Stimulated activated CD8-positive, alpha-beta memory T cell treated with anti-CD3 and anti-CD28 coated beads, Interleukin-4, amount 100 ng/mL, for 4 hours (primary cell): ENCODE measurements at places on chromosomes 1 and 21.
A peak's percentile ranks its signal among the peaks of the same experiment; 100 is the strongest.

GRCh38 chr1:166391279-166392066 is 224.7 kb upstream of the FAM78B start:
- no peak for DNase-seq

DNA sequence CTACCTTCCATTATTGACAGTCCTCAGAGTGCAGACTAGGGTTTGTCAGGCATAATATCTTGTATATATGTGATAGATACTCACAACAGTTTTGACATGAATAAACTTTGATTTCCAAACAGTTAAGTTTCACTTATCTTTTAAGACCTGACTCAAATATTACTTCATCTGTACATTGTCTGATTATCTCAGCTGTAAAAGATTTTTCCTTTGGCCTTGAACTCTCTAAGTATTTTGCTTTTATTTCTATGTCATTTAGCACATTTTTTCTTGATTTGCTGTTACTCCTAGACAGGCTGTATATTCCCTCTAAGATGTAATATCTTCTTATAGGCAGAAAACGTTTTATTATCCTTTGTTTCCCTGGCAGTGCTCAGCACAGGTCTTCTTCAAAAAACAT is 65.6 kb upstream of the DMRTA2 start:
- DNase-seq: no peak

DNA sequence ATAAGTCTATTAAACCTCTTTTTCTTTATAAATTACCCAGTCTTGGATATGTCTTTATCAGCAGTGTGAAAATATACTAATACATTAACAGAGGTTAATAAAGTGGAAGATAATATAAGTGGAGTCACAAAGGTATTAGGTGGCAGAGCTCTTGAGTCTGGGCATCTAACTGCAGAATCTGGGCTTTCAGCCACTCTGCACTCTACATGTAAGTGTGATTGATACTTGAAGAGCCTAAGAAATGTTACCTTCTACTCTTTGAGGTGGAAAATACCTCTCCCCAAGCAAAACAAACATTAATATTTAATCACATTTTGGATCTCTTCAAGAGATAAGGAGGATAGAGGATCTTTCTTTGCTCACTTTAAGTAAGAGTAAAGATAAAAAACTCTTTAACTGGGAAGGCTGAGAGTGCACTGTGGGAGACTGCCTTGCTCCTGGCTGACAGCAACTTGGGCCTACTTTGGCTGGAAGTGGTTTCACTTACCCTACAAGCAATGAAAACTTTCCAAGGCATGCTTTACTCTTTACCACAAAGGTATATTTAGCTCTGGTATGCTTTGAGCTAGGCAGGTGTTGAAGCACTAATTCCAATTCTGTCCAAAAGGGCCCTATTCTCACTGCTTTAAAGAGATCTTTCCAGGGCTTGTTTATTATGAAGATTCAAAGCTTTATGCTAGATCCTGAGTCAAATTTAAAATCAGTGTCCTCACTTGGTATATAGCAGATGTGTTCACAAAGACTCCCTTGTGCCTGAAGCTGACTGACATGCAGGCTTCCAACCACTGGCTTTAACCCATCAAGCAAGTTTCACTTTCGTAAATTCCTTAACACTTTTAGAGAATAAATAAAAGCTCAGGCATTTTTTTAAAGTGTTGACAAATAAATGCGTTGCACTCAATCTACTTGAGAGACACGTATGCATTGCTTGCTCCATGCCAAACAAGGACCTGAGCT is 245.3 kb upstream of the ZP4 start:
- no peak for DNase-seq

- no peak for DNase-seq
Observed at GRCh38 chr1:155170806-155171205, 2.3 kb downstream of the KRTCAP2 start.

GRCh38 chr1:26109229-26110164 is 2.1 kb upstream of the PDIK1L start:
- DNase-seq: no peak

- peak; percentile 40 for DNase-seq
Observed at GRCh38 chr1:40185951-40186864, 25.0 kb downstream of the RLF start.

GRCh38 chr1:14570514-14570913 is 28.0 kb upstream of the KAZN start:
- no peak for DNase-seq

- DNase-seq: no peak
Observed at GRCh38 chr1:26010825-26011224, 10.8 kb upstream of the EXTL1 start.

- no peak for DNase-seq
Observed at GRCh38 chr1:1554550-1554925, 14.1 kb upstream of the TMEM240 start.

DNA sequence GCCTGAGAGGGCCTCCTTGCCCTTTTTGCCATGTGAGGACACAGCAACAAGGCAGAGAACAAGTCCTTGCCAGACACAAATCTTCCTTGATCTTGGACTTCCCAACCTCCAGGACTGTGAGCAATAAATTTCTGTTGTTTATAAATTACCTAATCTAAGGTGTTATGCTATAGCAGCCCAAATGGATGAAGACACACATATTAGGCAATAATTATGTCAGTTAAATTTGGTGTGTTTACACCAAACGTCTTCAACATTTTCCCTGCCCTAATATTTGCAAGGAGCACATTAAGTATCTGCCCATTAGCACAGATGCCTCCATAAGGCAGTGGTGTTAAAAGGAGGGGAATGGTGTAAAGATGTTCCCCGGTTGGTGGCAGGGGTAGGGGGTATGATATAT is 94.8 kb downstream of the ETS2 start:
- DNase-seq: no peak

DNA sequence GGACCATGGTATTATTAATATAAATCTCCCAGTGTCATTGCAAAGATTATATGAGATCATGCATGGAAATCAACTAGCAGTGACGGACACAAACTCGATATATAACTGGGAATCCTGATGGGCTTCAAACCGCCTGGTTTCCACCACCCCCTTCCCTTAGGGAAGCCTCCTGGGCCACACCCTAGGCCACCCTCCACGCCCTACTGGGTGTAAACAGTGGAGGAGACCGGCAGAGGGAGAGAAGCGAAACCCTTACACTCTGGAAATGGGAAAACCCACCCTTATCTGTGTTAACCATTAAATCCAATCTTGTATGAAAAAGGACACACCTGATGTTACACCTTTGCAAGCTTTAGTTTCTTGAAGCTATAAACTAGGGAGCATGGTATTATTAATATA is 595 bp upstream of the ZNHIT6 start:
- no peak for DNase-seq

GRCh38 chr1:196427976-196428734 is 180.1 kb downstream of the KCNT2 start:
- no peak for DNase-seq

GRCh38 chr1:204983881-204984280 is 59.1 kb upstream of the CNTN2 start:
- DNase-seq: no peak

DNA sequence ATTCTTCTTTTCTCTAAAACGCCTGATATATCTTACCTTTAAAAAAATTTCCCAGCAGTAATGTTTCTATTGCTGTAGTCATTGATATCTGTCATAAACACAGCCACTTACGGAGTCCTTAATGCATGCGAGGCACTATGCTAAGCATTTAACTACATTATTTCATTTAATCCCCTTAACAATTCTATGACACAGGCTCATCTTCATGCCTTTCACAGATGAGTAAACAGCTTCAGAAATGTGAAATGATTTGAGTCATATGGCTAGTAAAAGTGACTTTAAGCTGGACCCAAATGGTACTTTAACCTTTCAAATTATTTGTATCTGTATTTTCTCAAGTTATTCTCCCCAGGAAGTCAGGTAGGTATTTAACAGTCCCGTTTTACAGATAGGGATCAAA is 125.1 kb upstream of the FGGY start:
- no peak for DNase-seq

- no peak for DNase-seq
Observed at GRCh38 chr21:26788790-26789189, 56.4 kb downstream of the ADAMTS1 start.

GRCh38 chr1:157412308-157412707 is 140.0 kb downstream of the FCRL5 start:
- DNase-seq: no peak

- DNase-seq: no peak
Observed at GRCh38 chr1:52571783-52572182, 18.9 kb upstream of the TUT4 start.

- DNase-seq: peak; percentile 7
Observed at GRCh38 chr1:176880955-176881595, 283.4 kb downstream of the ASTN1 start.

DNA sequence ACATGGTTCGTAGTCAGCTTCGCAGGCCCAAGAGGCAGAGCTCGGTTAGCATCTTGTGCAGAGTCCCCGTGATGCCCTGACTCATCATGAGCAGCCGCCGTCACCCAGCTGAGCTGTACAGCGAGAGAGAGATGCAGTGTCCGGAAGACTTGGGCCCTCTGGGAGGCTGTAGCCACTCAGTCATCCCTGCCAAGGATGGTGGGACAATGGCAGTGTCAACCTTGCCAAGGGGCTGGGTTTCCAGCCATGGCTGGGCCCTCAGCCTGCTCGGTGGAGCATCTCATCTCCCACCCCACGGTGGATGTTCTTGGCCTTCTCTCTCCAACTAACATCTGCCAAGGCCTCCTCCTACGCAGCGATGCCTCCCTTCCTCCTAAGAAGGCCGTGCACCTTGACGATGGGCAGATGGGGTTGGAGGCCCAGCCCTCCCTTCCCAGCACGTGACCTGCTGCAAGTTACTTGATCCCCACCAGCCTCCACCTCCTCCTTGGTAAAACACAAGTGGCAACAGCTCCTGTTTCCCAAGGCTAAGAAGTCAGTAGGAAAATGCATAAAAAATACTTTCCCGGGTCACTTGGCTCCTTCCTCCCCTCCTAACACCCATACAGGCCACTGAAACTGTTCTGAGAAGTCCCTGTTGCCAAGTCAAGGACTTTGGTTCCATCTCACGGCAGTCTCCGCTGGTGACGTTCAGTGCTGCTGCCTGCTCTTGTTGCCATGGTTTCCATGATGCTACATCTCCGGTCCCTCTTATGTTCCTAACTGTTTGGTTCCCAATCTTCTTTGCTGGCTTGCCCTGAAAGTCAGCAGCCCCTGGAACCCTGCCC is 384.7 kb upstream of the VAMP3 start:
- no peak for DNase-seq

- no peak for DNase-seq
Observed at GRCh38 chr1:168387781-168388760, 107.4 kb downstream of the TBX19 start.

- DNase-seq: peak; percentile 6
Observed at GRCh38 chr1:10866321-10867093, 70.1 kb upstream of the CASZ1 start.

DNA sequence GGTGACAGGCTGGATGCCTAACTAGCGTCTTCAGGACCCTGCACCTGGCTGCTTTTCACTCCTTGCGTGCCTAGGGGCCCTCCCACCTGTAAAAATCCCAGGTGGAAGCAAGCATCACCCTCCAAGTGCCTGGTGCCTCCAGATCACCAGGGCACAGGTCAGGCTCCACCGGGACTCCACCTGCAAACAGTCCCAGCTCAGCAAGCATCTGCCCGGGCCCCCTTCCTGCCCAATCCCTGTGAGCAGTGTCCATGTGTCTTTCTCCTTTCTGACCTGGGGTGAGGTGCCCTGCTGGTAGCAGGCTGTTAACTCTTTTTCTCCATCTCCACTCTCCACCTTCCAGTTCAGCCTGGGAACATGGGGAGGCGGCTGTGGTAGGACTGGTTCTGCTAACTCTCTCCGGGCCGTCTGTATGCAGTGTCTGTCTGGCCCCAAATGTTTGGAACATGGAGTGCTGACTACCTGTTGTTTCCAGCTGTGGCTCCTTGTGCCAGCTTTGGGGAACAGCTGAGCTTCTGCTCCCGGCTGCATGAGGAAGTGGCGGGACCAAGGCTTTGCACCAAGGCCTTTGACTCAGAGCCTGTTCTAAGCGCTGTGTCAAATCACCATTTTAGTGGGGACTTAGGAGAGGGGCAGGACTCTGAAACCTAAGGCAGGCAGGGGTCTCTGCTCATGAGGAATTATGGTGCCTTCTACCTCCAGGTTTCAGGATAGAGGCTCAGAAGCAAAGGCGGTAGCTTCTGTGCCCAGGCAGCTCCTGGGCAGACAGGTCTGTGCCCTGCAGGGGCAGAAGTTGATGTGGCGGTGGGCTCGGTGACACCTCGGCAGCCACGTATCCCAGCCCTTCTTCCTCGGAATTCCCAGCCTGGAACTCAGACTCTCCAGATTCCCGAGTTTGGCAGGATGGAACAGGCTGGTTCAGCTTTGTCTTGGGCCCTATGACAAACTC is 5.5 kb downstream of the GPR137B start:
- no peak for DNase-seq

DNA sequence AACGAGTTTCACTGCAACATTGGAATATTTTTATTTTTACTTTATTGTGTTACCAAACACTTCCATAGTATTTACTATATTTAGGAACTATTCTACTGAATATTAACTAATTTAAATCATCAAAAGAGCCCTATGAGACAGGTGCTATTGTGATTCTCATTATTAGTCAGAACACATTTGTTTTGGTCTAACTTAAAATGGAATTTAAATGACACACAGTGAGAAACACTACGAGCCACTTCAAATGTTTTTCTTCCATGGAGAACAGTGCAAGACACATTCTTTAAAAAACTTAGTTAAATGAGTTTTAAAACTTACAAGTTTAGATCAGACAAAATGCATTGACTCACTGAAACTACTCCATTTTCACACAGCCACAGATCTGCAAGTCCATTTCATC is 6.6 kb upstream of the TRAF3IP3 start:
- no peak for DNase-seq

GRCh38 chr1:53606651-53607051 is 132.3 kb downstream of the GLIS1 start:
- DNase-seq: no peak

- no peak for DNase-seq
Observed at GRCh38 chr1:44587796-44588460, 86.4 kb downstream of the TMEM53 start.

GRCh38 chr21:17679002-17679600 is 66.4 kb upstream of the BTG3 start:
- DNase-seq: no peak

DNA sequence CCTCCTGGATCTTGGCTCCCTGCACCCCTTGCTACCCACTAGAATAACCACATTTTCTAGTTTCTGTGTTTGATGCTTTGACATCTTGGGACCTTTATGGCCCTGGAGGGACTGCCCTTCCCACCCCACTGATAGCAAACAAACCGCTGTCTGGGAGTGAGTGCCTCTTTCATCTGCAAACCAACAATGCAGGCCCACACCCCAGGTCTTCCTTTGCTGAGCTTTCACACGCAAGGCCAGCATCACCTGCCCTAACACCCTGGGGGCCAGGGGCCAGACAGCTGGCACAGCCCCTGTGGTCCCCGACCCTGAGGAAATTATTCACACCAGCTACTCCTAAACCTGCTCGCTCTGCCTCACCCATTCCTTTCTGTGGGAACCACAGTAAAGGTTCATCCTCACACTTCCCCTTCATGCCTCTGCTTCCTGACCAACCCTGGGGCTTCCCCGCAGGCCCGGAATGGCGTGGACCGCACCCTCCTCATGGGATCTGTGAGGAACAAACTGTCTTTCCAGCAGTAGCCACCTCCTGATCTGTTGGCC is 15.4 kb downstream of the SLC2A7 start:
- DNase-seq: no peak

GRCh38 chr1:222021129-222021528 is 279.2 kb upstream of the DUSP10 start:
- no peak for DNase-seq

- DNase-seq: no peak
Observed at GRCh38 chr1:112689196-112689841, 14.9 kb downstream of the MOV10 start.

- DNase-seq: no peak
Observed at GRCh38 chr21:42006765-42007164, 3.4 kb downstream of the ZBTB21 start.

GRCh38 chr1:179803918-179804317 is 60.8 kb downstream of the FAM163A start:
- no peak for DNase-seq
